ENCODE measurements at places on chromosomes 13 and 19.

- no peak for DNase-seq
These were observed 56.2 kb upstream of the ITM2B start for GRCh38 chr13:48176781-48177180.

DNA sequence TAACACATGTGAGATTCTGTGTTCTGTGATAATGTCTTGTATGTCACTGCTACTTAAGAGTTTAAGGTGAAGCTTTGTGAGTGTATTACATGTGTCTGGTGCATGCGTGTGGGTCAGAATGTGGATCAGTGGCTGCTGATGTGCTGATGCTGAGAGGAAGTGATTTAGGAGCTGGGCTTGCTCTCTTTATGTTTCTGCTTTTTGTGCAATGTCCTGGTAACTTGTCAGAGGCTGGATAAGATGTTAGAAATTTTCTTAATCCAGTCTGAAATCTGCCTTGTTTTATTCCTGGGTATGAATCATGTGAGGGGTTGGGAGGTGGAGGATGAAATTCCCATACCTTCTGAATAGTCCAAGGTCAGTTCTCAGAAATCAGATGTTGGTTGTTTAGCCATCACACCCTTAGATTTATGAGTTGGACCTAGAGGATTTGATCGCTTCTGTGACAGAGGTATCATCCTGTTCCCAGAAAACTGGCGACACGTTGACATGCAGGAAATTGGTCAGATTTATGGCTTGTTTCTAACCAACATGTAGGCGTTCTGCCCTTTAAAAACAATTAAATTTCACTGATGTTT is 24.5 kb upstream of the CXCL17 start:
- no peak for DNase-seq

DNA sequence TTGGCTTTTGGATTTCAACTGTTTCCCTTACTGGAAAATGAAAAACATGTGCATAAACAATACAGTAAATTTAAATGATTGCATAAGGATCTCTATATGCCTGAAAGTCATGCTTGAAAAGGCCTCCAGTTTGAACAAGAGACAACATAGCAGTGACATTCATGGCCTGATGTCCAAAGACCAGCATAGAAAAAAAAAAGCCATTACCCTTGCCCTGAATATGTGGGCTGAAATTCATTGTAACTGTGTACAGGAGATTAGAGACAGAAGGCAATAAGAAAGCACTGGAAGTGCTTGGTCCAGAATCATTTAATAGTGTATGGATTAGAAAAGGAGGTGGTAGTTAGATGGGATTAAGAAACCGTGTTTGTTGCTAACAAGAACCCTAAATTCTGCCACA is 15.4 kb downstream of the MIR17HG start:
- no peak for DNase-seq

DNA sequence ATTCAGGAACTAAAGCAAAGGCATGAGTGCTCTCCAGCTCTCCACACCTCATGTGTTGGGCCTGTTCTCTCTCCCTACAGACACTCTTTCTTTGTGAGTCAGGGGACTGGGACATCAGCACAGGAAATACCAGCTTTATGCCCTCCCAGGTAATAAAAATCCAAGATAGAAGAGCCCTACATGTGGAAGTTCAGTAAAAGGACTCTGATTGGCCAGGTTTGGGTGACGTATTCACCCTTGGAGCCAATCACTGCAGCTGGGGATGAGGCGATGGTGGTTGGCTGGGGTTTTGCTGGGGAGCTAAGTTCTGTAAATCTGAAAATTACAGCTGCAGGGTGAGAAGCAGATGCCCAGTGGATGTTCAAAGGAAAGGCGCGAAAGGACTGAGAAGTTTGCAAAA is 32.5 kb downstream of the CCDC70 start:
- DNase-seq = no peak

DNA sequence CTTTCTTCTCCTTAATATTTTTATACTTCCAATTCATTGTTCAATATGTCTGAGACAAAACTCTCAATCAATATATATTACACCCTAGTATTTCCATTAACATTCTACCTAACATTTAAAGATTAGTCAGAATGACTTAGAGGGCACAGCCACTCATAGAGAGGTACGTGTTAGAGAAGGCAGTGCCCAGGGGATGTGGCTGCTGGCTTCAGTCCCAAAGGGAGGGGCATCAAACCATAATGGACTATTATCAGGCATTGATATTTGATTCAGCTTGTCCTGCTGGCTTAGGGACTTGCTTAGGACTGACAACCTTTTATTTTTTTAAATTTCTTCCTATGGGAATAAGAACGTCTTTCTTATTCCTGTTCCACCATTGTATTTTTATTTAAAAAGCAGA is 1392.0 kb upstream of the ATXN8OS start:
- no peak for DNase-seq

- DNase-seq = no peak
These were observed 3.1 kb downstream of the JUNB start for GRCh38 chr19:12794196-12794941.

DNA sequence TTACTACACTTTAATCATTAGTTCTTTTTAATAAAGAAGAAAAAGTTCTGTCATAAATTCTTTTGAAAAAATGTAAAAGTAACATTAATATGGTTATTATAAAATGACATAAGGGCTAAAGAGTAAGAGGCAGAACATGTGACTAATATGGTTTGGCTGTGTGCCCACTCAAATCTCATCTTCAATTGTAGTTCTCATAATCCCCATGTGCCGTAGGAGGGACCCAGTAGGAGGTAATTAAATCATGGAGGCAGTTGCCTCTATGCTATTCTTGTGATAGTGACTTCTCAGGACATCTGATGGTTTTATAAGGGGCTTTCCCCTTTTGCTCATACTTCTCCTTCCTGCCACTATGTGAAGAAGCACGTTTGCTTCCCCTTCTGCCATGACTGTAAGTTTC is 104.5 kb downstream of the UGGT2 start:
- no peak for DNase-seq

GRCh38 chr19:15432018-15432494 is 13.3 kb upstream of the AKAP8L start:
- no peak for DNase-seq

- DNase-seq = no peak
These were observed 239.3 kb downstream of the KCTD12 start for GRCh38 chr13:76646946-76647345.

GRCh38 chr13:59483501-59484145 is 680.1 kb downstream of the DIAPH3 start:
- no peak for DNase-seq

All from HS-5 (cell line).